ENCODE measurements at places on chromosomes 16 and 17.

DNA sequence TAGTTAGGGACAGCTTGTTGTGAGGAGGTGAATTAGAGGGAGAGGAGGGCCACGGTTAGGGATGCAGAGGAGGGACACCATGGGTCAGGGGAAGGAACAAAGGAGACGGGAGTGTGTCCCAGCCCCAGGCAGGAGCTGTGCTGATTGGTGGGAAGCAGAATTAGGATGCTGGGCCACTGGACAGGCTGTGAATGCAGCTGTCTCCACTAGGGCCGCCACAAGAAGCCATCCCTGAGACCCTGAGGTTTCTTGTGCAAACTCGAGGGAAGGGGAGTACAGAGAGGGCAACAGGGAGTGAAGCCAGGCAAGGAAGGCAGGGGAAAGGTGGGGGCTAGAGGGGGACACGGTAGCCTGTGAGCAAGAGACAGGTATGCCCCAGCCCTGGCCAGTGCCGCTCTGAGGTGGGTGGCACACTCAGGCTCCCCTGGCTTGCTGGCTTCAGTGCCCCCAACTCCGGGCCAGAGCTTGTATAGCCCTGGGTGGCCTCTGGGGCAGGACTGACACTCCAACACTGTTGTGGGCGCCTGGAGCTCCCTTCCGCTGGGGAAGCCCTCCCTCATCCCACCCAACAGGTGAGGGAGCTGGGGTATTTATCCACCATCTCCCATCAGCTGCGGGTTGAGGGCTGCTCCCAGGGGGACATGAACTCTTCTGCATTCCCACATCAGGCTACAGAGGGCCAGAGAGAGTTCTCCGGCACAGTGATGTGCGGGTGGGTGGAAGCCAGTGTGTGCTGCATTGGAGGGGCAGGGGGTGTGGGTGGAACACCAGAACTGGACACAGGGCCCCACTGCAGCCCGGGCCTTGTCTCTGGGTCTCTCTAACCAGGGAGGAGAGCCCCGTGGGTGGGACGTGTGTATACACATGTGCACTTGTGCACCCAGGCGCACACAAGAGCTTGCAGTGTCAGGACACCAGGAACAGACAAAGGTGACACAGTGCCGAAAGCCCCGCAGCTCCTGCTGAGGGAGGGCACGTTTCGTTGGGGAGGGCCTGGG lies 8.3 kb upstream of the SPPL2C start:
- no peak for DNase-seq

GRCh38 chr16:49490321-49490705 lies 116.7 kb downstream of the C16orf78 start:
- no peak for DNase-seq

- DNase-seq: no peak
These were observed 33.1 kb upstream of the RPTOR start for GRCh38 chr17:80511222-80512180.

DNA sequence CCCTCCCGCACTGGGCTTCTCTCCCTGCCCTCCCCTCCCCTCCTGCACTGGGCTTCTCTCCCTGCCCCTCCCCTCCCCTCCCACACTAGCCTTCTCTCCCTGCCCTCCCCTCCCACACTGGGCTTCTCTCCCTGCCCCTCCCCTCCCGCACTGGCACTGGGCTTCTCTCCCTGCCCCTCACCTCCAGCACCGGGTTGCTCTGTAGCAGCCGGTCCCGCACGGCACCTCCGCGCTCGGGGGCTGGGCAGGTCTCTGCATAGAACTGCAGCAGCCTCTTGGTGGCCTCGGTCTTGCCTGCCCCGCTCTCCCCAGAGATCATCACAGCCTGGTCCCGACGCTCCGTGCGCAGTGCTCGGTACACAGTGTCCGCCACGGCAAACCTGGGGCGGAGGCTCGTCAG lies 9.8 kb downstream of the MYO1C start:
- DNase-seq: no peak

Measured in HT-29 (cell line).